ENCODE measurements at places on chromosomes 5 and 9. TPM values are rescaled to one million over a fixed set of nuclear protein-coding genes. Genes with fewer than 3 reads are reported as not detected.

- no peak for DNase-seq
Observed at GRCh38 chr9:93028448-93029006, 30.0 kb upstream of the SUSD3 start.

GRCh38 chr9:15018096-15018637, 107.9 kb upstream of the FREM1 start:
- no peak for DNase-seq

DNA sequence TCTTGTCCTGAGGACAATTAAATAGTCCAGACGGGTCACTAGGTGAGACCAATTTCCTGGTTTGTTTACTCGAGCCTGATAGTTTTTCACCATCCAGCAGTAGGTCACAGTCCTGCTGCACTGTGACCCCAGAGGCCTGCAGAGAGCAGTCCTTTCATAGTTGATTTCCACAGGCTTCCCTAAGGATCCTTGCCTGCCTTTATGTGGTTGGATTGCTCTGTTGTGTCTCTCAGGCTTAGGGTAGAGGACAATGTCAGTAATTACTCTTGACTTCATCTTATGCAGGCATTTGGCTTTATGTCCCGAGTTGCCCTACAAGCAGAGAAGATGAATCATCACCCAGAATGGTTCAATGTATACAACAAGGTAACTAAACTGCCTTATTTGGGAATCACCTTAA, 9.0 kb upstream of the CATSPER3 start:
- DNase-seq, result peak; percentile 15

GRCh38 chr5:142821733-142822487, 51.7 kb downstream of the ARHGAP26 start:
- peak; percentile 71 for DNase-seq

GRCh38 chr5:107532916-107533315, 137.8 kb downstream of the EFNA5 start:
- no peak for DNase-seq

DNA sequence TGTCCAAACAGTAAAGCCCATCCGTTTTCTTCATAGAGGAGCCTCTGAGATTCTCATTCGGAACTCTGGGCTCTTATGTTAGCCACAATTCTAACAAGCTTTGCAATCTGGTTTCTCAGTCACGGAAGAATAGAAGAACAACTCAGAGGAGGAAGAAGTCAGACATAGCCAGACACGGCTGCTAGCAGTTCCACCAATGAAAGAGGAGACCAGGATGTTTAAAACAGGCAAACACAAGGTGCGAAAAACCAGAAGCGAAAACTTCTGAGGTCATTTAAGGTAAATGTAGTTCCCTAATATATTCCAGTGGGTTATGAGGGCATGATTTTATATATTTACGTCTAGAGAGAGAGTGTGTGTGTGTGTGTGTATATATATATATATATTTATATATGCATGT, 34.1 kb upstream of the GDNF start:
- DNase-seq, result no peak

- no peak for DNase-seq
Observed at GRCh38 chr5:88825584-88826315, 57.2 kb downstream of the MEF2C start.

DNA sequence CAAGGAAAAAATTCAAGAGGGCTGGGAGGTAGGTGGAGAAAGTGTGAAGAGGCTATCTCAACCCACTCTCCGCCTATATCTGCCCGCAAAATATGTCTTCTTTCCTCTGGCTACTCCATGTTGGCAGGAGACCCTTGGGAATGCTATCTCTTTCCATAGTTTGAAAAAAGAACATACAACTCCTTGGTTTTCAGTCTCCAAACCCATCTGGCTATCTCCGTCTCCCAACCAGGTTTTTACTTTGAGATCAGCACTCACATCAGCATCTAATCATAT, 109.9 kb upstream of the IFNE start:
- no peak for DNase-seq

The ERGIC1 gene
- 89.5 TPM for total RNA-seq

DNA sequence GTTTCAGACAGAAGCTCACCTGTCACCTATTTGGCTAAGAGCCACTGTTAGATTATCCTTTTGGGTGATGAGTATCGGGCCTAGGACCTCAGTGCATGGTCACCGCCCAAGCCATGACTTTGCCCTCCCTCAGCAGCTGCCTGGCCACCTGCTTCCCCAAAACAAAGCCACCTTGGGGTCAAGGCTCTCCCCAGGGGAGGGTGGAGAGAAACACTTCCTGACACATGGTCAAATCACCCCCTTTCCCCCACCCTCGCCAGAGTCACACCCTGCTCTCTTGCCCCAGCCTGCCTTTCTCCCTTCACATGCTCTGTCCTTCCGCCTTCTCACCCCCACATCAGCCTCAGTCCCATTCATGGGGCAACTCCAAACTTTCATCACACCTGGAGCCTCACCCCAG, 1.7 kb upstream of the HBEGF start:
- DNase-seq, result no peak

The SLCO6A1 gene
- under 0.01 TPM for total RNA-seq

The DOCK8 gene
- 0.32 TPM for total RNA-seq

The PCDHGA12 gene
- 15.5 TPM for total RNA-seq

DNA sequence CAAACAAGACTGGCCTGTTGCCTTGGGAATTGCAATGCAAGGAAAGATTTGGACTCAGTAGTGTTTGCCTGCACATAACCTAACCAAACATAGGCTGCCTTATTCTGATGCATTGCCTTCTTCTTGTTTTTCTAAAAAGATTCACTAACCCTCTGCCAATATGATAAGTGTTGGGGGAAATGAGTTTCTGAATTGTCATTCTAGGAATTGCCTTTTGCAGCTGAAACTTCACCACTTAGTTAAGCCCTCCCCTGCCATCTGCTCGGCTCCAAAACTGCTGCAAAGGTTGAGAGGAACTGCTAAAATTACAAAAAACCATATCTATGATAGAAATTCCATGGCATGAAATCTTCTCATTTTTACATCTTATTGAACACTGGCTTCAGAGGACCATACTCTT, 41.6 kb upstream of the SPATA31D4 start:
- DNase-seq, result no peak

The PCDHGA6 gene
- 4.7 TPM for total RNA-seq

GRCh38 chr5:1075555-1075881, 36.3 kb downstream of the SLC12A7 start:
- no peak for DNase-seq

The TRIM36 gene
- total RNA-seq, result 0.97 TPM

GRCh38 chr5:10567121-10567591, 3.3 kb downstream of the ANKRD33B start:
- no peak for DNase-seq

- no peak for DNase-seq
Observed at GRCh38 chr5:55594671-55595070, 59.9 kb upstream of the PLPP1 start.

The RGS7BP gene
- total RNA-seq, result not detected

GRCh38 chr9:128729302-128729701, 5.4 kb upstream of the ZDHHC12 start:
- DNase-seq, result no peak

GRCh38 chr5:15645381-15646160, 145.6 kb downstream of the FBXL7 start:
- peak; percentile 12 for DNase-seq

- DNase-seq, result no peak
Observed at GRCh38 chr5:17928581-17928981, 294.3 kb downstream of the TAF11L14 start.

The POU4F3 gene
- not detected for total RNA-seq

Data from fibroblast of villous mesenchyme (primary cell).